Thyroid gland (tissue), 4 donors: ENCODE measurements at places on chromosomes 3 and 15. TPM values are rescaled to one million over a fixed set of nuclear protein-coding genes. Genes with fewer than 3 reads are reported as not detected.

Gene MLH1
- total RNA-seq: 32.1 TPM

Gene GOLGA8B
- 322 TPM for total RNA-seq

Gene EPM2AIP1
- total RNA-seq: 37.2 TPM

Gene LEKR1
- 7.1 TPM for total RNA-seq

Gene SPTBN5
- 2.5 TPM for total RNA-seq

Gene GOLGA6L7
- not detected for total RNA-seq

Gene TLR9
- total RNA-seq: not detected

Gene EPHA3
- total RNA-seq: 41.6 TPM

- H3K36me3 ChIP-seq: no peaks in the 10 kb centered on the region
- DNase-seq: no peak
- no peaks in the 10 kb centered on the region for H3K27me3 ChIP-seq
- no peaks in the 10 kb centered on the region for H3K4me1 ChIP-seq
- H3K27ac ChIP-seq: no peak overlapping the region
- H3K4me3 ChIP-seq: no peak overlapping the region
These were observed 33.5 kb downstream of the SV2B start for GRCh38 chr15:91133511-91133910.

GRCh38 chr3:30500666-30501399, 105.6 kb upstream of the TGFBR2 start:
- no peaks in the 10 kb centered on the region for H3K27me3 ChIP-seq
- no peaks in the 10 kb centered on the region for H3K36me3 ChIP-seq
- no peak overlapping the region for H3K27ac ChIP-seq
- H3K4me1 ChIP-seq: no peaks in the 10 kb centered on the region

DNA sequence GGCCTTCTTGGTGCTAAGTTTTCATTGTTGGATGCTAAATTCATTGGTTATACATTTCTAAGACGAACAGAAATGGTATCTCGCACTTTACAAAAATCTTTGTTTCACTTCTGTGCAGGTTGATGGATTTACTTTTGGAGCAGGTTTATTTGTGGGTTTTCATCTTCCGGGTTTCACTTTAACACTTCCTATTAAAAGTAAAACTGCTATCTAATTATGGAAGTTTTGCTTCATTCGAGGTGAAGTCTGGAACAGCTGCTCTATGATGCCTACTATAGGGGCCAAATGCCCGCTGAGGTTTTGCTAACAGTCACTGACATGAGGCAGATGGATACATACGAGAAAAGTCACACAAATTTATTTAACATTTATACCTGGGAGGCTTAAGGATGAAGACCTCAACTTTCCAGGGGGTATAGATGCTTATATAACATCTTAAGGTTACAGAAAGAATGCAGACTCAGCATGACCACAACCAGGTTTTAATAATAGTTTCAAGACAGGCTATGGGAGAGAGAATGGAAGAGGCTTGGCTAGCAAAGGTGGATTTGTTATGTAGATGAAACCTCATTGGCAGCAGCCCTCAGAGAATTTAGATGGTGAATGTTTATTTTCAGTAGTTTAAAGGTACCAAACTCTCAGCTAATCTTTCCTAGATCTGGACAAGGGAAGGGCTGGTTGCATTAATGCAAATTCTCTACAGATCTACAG, 54.2 kb downstream of the OSTN start:
- peaks cover 6% of the 10 kb centered on the region for H3K4me1 ChIP-seq
- no peaks in the 10 kb centered on the region for H3K36me3 ChIP-seq
- no peaks in the 10 kb centered on the region for H3K27me3 ChIP-seq
- no peak for DNase-seq

- DNase-seq: no peak
- no peaks in the 10 kb centered on the region for H3K36me3 ChIP-seq
- no peak overlapping the region for H3K4me3 ChIP-seq
- no peaks in the 10 kb centered on the region for H3K27me3 ChIP-seq
These were observed 331.8 kb upstream of the TBL1XR1 start for GRCh38 chr3:177529071-177529550.

DNA sequence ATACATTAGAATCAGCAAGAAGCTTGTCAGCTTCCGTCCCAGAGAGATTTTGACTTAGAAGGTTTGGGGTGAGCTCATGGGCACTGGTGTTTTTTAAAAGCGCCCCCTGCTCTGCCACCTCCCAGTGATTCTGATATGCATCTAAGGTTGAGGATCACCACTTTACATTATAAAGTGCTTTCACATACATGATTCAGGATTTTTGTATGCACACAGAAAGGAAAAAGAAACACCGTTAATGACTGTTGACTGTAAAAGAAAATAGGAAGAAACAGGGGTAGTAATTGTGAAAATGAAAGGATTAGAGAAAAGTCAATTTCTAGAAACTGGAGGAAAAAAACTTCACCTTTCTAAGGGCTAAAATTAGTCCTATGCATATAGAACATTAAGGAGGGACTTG, 104.9 kb upstream of the ZBED2 start:
- no peak overlapping the region for H3K4me3 ChIP-seq
- no peak overlapping the region for H3K27ac ChIP-seq
- no peak for DNase-seq
- no peaks in the 10 kb centered on the region for H3K36me3 ChIP-seq

GRCh38 chr3:21642433-21642832, 108.6 kb downstream of the ZNF385D start:
- DNase-seq: no peak
- no peaks in the 10 kb centered on the region for H3K4me1 ChIP-seq
- no peaks in the 10 kb centered on the region for H3K36me3 ChIP-seq
- H3K4me3 ChIP-seq: no peak overlapping the region
- no peak overlapping the region for H3K27ac ChIP-seq

DNA sequence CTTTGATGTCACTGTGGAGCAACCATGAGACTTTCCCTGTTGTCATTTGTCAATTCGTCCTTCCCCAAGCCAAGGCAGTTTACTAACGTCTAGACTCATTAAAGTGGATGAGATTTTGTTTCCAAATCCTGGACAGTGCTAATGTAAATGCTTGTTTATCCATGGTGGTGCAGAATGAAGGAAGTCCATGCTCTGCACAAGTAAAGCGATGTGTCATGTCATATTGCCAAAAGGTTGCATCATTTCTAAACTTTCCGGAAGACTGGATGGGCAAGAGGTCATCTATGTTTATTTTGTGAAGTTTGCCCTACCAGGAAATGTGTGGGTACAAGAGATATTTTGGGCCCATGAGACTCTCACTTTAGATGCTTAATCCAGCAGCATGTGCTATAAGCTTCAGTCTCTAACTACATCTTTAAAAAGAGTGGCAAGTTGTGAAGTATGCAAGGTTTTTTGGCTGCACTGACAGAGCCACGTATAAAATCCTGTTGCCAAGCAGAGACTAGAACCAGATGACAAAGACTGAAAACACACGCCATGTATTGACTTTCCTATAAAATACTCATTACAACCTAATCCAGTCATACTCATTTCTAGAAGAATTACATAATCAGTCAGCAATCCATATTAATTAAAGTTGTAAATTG, 72.1 kb upstream of the FNDC3B start:
- H3K27me3 ChIP-seq: no peaks in the 10 kb centered on the region
- H3K4me3 ChIP-seq: no peak overlapping the region
- DNase-seq: no peak
- peaks cover 6% of the 10 kb centered on the region for H3K4me1 ChIP-seq

DNA sequence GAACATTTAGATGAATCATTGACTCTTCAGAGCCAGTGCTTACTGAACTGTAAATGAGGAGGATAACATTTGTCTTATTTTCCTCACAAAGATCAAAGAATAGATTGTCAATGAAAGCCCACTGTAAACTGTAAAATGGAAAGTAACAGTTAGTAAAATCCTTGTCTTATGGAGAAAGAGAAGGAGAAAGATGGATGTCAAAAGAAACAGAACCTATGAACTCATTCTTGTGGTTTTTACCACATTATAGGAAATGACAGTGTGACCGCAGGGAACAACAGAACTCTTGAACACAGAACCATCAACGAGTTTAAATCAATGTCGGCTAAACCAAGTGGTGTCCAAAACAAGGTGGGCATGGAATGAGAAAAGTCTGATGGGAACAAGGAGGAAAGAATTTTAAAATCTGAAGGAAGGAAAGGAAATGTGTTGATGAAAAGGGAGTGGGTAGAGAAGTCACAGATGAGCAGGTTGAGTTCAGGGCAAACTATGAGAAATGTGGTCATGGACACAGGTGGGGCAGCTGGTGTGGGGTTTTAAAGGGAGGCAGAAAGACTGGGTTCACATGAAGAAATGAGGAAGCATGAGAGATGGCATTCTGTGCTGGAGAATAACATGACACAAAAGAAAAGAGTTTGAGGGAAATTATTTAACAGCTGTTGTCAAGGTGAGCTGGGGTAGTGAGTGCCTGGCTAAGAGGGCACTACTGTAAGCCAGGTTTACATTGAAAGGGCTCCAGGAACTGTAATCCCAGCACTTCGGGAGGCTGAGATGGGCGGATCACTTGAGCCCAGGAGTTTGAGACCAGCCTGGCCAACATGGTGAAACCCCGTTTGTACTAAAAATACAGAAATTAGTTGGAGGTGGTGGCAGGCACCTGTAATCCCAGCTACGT, 42.4 kb upstream of the ETV5 start:
- H3K4me3 ChIP-seq: no peak overlapping the region
- no peaks in the 10 kb centered on the region for H3K36me3 ChIP-seq
- H3K4me1 ChIP-seq: no peaks in the 10 kb centered on the region
- H3K27ac ChIP-seq: no peak overlapping the region

DNA sequence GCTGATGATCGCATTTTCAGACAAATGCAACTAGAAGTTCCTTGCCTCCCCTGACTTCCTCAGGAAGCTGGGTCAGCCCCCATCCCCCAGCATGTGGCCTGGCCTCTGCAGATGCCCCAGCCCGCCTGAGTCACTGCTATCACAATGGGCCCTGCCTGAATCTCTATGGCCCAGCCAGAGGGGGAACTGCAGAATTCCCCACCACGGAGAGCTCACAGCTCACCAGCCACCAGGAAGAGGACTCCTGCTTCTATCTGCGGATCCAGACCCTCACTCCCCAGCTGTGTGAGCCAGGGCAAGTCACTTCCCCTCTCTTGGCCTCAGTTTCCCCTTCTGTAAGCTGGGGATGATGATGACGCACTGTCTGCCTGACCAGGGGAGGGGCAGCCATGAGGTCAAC, 6.9 kb downstream of the PLXND1 start:
- no peak for DNase-seq
- peaks cover 76% of the 10 kb centered on the region for H3K4me1 ChIP-seq
- H3K27me3 ChIP-seq: no peaks in the 10 kb centered on the region
- no peak overlapping the region for H3K27ac ChIP-seq
- H3K4me3 ChIP-seq: no peak overlapping the region

DNA sequence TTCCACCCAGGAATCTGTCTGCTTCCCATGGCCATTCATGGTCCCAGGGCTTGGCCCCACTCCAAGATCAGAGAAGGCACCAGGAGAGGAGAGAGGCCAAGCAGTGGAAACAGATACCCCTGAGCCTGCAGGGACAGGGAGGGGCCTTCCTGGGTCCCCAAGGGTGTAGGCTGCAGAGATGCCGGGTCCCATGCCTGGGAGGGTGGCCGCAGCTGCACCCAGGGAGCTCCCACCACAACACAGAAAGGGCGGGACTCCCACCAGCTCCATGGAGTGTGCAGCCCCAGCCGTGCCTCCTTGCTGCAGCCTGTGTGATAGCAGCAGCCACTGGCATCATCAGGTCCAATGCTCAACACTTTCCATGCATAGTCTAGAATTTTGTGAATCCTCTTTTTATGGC, 331.5 kb downstream of the UACA start:
- H3K27ac ChIP-seq: no peak overlapping the region
- no peak overlapping the region for H3K4me3 ChIP-seq
- no peaks in the 10 kb centered on the region for H3K4me1 ChIP-seq
- no peak for DNase-seq
- H3K36me3 ChIP-seq: no peaks in the 10 kb centered on the region

- DNase-seq: no peak
- H3K4me1 ChIP-seq: peaks cover 4% of the 10 kb centered on the region
- H3K27ac ChIP-seq: no peak overlapping the region
- H3K4me3 ChIP-seq: no peak overlapping the region
- no peaks in the 10 kb centered on the region for H3K27me3 ChIP-seq
These were observed 78.0 kb downstream of the CHCHD6 start for GRCh38 chr3:126781889-126782491.

DNA sequence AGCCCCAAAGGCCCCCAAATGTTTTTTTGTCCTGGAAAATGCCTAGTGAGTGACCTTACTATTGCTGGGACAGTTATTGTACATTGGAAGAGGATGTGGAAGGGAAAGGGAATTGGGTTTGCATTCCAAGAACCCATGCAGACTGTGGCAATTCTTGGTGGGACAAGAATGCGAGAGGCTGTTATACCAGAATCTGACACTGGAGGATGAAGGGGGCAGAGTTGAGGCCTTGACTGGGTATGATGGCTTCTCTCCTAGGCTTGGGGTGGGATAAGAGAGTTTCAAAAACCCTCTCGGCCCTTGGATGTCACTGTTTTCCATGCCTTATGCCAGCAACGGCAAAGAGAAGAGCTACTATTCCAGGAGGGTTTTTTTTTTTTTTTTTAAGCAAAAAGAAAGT, 25.3 kb downstream of the IL16 start:
- H3K4me1 ChIP-seq: no peaks in the 10 kb centered on the region
- H3K27ac ChIP-seq: no peak overlapping the region
- DNase-seq: no peak
- no peak overlapping the region for H3K4me3 ChIP-seq

GRCh38 chr3:127821394-127821793, 921 bp downstream of the MGLL start:
- no peak for DNase-seq
- H3K27ac ChIP-seq: peak overlapping the region; percentile 35
- no peaks in the 10 kb centered on the region for H3K27me3 ChIP-seq
- peak overlapping the region; percentile 60 for H3K4me3 ChIP-seq
- H3K36me3 ChIP-seq: no peaks in the 10 kb centered on the region
- peaks cover 27% of the 10 kb centered on the region for H3K4me1 ChIP-seq

GRCh38 chr3:59243476-59243875, 193.7 kb upstream of the CFAP20DC start:
- no peak overlapping the region for H3K27ac ChIP-seq
- no peaks in the 10 kb centered on the region for H3K27me3 ChIP-seq
- no peaks in the 10 kb centered on the region for H3K36me3 ChIP-seq
- H3K4me1 ChIP-seq: peaks cover 26% of the 10 kb centered on the region

DNA sequence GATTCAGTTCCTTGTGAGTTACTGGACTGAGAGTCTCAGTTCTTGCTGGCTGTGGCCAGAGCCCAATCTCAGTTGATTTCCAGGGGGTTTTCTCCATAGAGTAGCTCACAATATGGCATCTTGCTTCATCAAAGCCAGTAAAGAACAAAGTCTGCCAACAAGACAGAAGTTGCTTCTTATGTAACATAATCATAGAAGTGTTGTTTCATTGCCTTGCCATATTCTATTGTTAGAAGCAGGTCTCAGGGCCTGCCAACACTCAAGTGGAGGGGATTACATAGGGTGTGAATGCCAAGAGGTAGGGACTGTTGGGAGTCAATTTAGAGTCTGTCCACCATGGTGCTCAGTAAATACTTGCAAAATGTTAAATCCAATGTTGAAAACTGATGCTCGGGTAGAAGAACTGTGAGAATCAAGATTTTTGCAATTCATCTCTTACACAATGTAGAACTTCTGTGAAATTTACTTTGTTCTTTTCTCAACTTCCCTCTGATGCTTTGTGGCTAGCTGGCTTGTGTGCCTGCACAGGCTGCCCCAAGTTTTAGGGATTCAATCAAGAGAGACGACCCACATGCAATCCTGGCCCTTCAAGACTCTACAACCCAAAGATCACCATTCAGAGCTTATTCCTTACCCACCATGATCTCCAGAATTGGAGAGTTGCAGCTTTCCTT, 13.3 kb upstream of the PXYLP1 start:
- no peak for DNase-seq
- H3K27ac ChIP-seq: no peak overlapping the region
- H3K4me1 ChIP-seq: no peaks in the 10 kb centered on the region

GRCh38 chr15:64452988-64453688, 7.2 kb upstream of the ZNF609 start:
- H3K4me1 ChIP-seq: peaks cover 19% of the 10 kb centered on the region
- H3K27me3 ChIP-seq: no peaks in the 10 kb centered on the region
- H3K4me3 ChIP-seq: no peak overlapping the region
